ENCODE measurements at places on chromosomes 2 and 18.

DNA sequence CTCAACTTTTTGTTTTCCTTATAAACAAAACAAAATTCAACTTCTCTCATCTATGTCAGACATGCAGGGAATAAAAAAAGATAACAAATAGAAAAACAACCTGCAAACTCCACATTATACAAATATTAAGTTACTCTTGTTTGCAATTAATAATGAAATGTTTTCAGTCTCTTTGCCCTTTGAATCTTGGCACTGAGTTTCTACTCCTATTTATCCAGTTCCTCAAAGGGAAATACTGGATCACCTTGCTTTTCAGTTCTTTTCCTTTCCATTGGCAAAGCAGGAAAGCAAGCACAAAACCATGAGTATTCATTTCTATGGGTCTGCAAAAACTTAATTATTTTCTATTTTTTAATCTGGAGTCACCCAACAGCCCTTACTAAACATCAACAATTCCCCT lies 23.6 kb downstream of the KANSL1L start:
- DNase-seq: no peak

DNA sequence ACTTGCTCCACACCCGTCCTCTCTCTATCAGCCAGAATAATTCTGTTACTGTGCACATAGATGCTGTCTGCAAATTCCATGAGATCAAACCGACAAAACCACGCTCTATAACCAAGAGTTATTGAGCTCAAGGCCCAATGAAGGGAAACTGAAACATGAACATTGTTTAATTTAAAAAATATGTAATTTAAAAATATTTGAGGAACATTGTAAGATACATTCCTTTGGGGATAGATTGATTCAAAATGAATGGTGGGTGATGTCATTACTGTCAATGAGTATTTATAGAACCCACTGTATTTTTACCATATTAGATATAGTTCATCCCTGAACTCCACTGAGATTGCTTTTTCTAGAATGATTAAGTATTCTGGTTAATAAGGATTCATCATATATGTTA lies 50.4 kb downstream of the NCKAP5 start:
- DNase-seq: peak; percentile 6

- no peak for DNase-seq
Observed at GRCh38 chr2:36616947-36617346, 19.0 kb upstream of the FEZ2 start.

DNA sequence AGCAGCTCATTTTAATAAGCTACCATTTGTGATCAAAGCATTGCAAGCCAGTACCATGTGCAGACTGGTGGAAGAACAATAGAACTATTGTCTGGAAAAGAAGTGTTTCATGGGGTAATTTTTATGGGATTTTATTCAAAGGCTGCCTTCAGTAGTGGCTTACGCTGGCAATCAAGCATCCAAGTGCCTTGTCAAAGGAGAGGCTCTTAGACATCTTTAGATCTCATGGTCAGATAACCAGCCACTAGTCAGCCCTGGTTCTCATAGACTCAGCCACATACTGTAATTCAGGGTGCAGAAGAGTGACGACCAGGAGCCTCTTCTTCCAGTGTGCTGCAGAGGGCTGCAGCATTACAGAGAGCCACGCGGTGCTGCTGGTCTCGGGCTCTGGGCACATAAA lies 98.5 kb upstream of the NOSTRIN start:
- DNase-seq: no peak

- DNase-seq: no peak
Observed at GRCh38 chr2:3387644-3388411, 8.3 kb downstream of the TRAPPC12 start.

DNA sequence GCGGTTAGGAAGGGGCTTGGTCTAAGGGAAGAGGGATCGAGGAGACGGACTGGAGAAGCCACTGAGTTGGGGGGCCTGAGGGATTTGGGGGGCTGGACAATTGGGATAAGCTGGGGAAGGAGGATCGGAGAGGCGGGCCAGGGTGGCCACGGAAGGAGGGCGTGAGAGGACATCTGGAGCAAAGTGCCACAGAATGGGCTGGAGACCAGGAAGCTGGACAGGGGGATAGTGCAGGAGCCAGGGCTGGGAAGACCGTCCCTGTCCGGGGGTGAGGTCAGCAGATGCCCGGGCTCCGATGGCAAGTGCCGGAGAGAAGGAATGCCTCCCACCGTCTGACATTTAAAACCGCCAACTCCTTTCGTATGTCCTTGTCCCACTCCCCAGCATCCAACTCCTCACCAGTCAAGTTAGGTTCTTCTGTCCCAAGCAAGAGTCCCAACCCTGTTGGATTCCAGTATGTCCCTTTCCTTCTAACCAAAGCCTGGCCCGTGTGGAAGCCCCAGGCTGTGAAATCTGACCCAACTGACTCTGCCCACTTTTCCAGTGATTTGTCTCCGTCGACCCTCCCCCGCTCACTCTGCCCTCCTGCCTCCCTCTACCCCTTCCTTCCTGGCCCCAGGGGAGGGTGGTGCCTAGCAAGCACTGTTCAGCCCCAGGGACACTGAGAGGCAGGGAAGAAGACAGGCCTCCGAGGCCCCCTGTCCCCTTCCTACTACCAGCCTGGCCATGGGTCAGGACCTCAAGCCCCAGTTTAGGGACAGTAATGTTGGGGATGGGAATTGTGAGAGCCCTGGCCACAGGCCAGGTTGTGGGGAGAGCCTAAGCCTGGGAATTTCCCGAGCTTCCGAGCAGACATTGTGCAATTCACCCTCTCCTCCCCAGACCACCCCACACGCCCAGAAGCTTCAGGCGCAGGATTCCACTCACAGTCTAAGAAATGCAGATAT lies 31.5 kb upstream of the TMBIM1 start:
- peak; percentile 35 for DNase-seq

GRCh38 chr2:167183931-167184330 lies 295.7 kb downstream of the XIRP2 start:
- no peak for DNase-seq

- no peak for DNase-seq
Observed at GRCh38 chr2:43526994-43527393, 68.8 kb downstream of the THADA start.

- peak; percentile 76 for DNase-seq
Observed at GRCh38 chr2:96195410-96196066, 13.1 kb downstream of the STARD7 start.

DNA sequence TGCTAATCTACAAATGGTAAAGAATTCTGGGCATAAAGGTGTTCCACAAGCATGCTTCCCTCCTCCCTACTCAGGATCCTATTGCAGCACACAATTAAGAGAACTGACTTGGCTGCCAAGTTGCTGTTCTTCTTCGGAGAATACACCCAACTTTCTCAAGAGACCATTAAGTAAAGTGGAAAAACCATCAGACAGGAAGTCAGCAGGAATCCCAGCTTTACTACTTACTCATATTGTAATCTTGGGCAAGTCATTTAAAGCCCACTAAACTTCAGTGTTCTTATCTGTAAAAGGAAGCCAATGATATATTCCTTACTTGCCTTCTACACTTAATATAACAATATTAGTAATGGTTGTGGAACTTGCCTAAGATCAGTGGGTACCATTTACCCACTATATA lies 37.8 kb downstream of the PSTPIP2 start:
- DNase-seq: peak; percentile 15

DNA sequence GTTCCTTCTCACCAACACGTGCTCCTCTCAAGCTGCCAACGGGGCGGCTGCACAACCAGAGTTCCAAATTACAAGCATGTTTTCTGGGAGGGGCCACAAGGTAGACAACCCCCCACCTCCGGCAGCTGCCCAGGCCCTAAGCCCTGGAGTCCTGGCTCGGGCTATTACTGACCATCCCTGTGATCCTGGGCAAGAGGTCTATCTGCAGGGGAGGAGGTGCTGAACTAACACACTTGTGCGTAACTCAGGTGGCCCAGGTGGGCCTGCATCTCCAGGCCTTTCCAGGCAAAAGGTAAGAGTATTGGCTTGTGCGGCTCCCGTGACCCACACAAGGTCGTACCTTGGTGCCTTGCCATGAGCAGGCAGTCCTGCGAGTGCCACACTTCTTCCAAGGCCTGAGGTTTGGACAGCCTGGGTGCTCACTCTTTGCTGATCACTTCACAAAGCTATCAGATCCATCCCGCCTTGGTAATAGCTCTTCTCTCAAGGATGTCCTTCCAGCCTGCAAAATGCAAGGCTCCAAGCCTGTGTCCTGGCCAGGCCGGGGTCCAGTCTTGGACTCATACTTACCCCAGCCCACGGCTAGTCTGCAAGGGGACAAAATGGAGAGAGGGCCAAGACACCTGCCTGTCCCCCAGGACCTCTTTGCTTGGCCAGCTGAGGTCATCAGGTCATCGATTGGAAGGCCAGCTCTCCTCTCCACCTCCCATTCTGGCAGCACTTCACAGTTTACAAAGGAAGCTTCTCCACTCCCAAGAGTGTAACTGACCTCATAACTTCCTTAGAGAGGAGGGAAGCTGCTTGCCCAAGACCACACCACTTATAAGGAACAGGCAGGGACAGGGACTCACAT lies 33.9 kb downstream of the ADRA2B start:
- DNase-seq: no peak

- DNase-seq: no peak
Observed at GRCh38 chr18:23316988-23317387, 136.1 kb upstream of the RIOK3 start.

- DNase-seq: peak; percentile 76
Observed at GRCh38 chr2:43184339-43184895, 42.0 kb downstream of the ZFP36L2 start.

DNA sequence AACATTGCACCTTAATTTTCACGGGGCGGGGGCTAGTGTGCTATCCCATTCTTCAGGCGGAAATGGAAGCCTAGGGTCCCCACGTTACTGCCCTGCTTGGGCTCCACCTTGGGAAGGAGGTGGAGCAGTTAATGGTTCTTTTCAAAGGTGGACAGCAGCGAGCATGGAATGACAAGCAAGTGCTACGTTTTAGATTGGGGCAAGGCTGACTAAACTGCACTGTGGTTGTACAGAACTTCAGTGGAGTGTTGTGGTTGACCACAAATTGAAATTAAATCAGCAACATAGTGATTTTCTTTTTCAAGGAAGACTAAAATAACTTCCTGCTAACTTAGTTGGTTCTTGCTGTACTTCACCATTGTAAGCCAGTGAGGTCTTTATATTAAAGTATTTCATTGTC lies 47.0 kb downstream of the CHRNA1 start:
- DNase-seq: peak; percentile 71

DNA sequence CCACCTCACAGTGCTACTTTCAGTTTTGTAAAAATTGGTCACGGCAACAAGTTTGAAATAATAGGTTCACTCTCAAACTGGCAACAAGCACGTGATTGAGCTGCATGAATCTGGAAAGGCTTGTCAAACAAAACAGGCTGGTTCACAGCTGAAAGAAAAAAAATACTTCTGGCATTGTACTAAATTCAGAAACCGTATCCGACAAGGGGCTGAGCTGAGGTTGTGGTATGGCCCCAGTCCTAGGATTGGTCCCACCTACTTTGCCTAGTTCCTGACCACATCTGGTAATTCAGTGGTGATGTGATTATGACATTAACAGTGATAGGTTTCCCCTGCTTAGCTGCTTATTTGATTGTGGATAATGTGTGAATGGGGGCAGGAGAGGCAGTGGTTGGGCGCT lies 326.5 kb upstream of the THUMPD2 start:
- peak; percentile 92 for DNase-seq

DNA sequence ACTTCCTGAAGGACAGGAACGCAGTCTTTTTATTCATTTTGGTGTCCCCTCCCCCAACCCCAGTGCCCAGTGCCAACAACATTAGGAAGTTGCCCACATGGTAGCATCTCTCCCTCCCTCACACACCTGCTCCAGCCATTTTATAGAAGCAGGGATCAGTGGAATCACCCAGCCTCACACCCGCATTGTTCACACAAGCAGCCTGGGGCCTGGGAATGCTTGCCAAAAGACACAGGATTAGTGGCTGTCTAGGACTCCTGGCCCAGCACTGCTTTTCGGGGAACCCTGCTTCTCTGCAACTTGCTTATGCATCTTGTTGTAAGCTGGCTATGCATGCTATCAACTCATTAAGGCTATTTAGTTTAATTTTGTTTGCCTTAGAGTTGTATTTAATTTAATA lies 17.9 kb downstream of the TMEM37 start:
- DNase-seq: no peak

- DNase-seq: peak; percentile 22
Observed at GRCh38 chr18:37476182-37476581, 89.4 kb downstream of the CELF4 start.

- no peak for DNase-seq
Observed at GRCh38 chr2:215571689-215572088, 135.8 kb upstream of the FN1 start.

- DNase-seq: peak; percentile 28
Observed at GRCh38 chr18:62839874-62840713, 124.8 kb downstream of the PHLPP1 start.

DNA sequence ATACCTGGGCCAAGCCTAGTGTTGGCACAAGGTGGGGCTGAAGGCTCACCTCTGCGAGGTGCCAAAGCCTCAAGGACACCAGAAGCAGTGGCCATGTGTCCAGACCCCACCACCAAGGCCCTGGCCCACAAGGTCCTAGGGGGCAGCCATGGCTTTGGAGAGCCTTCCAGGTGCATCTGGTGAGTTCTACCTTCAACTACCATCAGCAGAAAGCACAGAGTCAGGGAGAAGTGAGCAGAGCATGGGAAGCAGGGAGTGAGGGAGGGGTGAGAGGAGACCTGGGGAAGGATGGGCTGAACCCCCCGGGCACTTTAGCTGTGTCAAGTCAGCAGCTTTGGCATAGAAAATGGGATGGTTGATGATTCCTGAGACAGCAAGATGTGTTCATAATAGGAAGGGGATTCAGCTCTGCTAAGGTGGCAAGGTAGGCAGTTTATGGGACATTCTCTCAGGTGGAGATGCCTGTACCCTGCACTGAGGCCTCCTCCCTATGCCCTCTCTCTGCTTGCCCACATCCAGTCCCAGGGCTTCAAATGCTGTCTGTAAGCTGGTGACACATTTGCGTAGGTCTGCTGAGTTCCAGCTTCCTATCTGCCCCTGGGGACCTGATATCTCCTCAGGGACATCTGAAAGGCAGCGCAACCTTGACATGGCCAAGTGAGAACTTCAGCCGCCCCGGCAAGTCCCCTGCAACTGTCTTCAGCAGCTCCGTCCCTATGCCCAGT lies 83.4 kb upstream of the RGPD5 start:
- no peak for DNase-seq

GRCh38 chr2:128642821-128643220 lies 324.2 kb upstream of the HS6ST1 start:
- no peak for DNase-seq

- no peak for DNase-seq
Observed at GRCh38 chr2:114651933-114652332, 209.5 kb downstream of the DPP10 start.

All from AG10803 (cell line).